ENCODE measurements at places on chromosomes 2 and 18.

- no peak for DNase-seq
Measured at GRCh38 chr18:919078-919477, 14.4 kb downstream of the ADCYAP1 start.

- DNase-seq, result no peak
Measured at GRCh38 chr2:109306190-109306589, 177.2 kb downstream of the SH3RF3 start.

DNA sequence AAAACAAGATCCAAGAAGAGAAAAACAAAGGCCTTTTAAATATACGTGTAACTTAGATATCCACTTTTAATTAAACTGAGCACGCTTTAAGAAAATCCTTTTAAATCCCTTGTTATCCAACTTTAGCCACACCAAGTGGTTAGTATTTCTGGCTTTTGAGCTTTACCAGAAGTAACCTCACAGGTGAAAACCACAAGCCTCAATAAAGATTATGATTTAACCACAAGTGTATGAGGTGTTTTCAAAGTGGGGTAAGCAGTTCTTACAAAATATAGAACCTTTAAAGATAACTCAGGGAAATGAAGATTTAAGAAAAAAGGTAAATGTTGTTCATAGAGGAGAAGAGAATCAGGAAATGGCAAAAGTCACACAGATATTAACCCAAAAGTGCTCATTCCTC is 58.4 kb upstream of the CDCA7 start:
- no peak for DNase-seq

GRCh38 chr2:37895140-37895539 is 29.9 kb upstream of the RMDN2 start:
- DNase-seq, result no peak

GRCh38 chr2:197628043-197628500 is 47.3 kb downstream of the RFTN2 start:
- DNase-seq, result peak; percentile 87

DNA sequence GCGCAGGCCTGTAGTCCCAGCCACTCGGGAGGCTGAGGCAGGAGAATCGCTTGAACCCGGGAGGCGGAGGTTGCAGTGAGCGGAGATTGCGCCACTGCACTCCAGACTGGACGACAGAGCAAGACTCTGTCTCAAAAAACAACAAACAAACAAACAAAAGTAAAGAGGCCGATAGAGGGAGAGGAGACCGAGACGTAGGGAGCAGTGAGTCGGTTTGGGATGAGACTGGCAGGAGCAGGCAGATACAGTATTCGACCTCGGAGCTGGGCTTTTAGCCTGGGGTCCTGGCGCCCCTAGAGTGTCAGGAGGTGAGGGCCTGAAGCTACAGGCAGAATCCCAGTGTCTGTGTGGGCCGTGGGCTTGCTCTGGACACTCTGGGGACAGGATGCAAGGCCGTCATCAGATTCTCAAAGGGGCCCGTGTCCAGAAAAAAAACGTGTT is 51.2 kb downstream of the SLC4A1AP start:
- DNase-seq, result no peak

- peak; percentile 64 for DNase-seq
Measured at GRCh38 chr2:11998218-11998617, 251.8 kb downstream of the LPIN1 start.

DNA sequence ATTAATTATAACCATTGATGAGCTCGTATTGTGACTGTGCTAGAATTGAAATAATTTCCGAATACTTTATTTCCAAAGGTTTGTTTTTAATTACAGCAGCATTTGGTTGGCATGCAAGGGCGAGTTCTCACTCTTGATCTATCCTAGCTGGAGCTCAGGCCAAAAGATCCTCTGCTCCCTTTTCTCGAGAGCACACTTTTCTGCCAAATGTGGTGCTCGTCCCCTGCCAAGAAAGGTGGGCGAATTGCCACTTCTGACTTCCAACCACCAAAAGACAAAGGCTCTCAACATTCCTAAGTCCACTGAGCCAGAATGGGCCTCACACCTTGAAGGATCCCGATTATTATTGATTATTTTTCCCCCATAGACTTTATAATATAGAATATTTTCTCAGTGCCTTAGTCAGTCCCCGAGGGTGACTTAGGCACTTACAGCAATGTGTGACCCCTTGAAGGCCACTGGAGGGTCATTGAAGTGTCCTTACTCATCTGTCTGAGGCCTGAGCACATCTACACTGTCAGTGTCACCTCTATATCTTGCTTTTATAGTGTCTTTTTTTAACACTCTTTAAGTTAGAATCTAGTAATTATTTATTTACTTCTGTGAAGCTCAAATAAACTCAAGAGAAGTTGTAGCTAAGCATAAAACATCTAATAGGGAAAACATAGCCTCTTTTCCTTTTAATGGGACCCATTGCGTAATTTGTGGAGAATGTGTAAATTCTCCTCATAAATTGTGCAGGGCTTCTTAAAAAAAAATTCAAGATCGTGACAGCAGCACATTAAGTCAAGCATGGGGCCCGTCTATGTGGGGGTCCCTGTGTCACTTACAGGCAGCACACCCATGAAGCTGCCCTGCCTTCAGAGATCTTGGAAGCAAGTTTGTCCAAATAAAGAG is 98.3 kb downstream of the MEIS1 start:
- DNase-seq, result no peak

DNA sequence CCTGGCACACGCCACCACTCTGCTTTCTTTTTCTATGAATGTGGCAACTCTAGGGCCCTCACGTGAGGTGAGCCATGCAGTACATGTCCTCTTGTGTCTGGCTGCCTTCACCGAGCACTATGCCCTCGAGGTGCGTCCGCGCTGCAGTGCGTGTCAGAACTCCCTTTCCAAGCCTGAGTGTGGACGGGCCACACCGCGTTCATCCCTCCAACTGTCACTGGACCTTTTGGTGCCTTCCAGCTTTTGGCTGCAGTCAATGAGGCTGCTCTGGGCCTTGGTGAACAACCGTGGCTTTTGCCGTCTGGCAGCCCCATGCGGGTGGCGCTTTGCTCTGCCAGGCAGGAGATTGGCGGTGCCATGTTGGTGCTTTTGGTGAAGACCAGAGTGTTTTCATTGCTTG is 74.0 kb downstream of the TSHZ1 start:
- no peak for DNase-seq

DNA sequence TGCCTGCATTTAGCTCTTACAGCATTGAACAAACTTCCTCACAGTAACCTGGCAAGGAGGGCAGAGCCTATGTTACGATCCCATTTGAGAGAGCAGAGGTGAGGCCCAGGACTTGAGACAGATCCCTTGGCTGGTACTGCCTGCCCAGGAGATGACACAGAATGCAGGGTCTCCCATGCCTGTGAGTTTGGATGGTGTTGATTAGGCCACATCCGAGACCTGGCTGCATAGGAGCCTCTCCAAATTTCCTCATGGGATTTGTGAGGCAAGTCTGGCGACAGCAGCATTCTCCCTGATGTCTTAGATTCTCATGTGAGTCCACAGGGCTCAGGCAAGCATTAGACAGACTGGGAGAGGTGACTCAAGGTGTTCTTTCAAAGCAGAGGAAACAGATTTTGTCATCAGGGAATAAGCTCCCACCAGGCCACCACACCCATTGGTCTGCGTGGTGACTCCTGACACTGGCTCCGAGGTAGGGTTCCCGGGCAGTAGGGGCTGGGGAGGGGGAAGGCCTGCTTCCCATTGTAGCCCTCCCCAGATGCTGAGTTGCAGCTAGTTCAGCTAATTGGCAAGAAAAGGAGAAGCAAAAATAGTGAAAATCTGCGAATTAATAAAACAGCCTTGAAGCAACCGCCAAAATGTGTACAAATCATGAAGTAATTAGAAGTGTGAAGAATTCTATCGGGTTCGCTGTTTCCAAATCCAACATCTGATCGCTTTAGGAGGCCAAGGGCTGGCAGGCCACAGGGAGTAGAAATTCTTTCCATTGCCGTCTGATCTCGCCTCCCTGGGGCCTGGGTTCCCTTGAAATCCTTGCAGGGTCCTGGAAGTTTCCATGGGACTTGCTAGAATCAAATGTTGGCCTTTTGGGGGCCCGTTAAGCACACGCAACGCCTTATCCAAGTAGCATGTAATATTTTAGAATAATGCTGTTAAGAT is 68.0 kb downstream of the MAPK4 start:
- no peak for DNase-seq

DNA sequence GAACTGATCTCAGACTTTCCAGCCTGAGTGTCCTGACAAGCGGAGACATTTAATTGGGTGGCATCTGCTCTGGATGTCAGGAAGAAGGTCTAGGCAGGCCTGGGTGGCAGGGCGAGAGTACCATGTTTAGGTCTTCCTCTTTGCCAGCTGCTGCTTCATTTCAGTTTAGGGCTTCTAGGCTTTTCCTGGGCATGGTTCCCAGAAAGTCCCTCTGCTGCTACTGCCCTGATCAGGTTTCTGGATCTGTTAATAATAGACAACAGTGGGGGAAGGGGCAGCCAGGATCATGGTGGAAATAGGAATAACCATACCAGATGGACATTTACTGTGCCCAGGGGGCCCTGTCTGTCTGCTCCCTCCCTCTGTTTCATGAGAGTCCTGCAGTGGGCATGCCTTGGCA is 2.3 kb upstream of the PLCD4 start:
- peak; percentile 99 for DNase-seq

- DNase-seq, result peak; percentile 38
Measured at GRCh38 chr2:165067643-165068486, 112.5 kb upstream of the SLC38A11 start.

DNA sequence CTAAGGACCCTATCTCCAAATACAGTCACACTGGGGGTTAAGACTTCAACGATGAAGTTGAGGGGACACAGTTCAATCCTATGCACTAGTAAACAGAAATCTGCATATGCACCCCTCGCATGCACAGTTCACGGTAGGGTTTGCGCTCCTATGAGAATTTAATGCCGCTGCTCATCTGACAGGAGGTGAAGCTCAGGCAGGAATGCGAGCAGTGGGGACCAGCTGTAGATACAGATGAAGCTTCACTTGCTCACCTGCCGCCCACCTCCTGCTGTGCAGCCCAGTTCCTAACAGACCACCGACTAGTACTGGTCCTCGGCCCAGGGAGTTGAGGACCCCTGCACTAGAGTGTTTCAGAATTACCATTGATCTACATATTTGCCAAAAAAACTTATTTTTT is 40.0 kb upstream of the FAHD2A start:
- no peak for DNase-seq

DNA sequence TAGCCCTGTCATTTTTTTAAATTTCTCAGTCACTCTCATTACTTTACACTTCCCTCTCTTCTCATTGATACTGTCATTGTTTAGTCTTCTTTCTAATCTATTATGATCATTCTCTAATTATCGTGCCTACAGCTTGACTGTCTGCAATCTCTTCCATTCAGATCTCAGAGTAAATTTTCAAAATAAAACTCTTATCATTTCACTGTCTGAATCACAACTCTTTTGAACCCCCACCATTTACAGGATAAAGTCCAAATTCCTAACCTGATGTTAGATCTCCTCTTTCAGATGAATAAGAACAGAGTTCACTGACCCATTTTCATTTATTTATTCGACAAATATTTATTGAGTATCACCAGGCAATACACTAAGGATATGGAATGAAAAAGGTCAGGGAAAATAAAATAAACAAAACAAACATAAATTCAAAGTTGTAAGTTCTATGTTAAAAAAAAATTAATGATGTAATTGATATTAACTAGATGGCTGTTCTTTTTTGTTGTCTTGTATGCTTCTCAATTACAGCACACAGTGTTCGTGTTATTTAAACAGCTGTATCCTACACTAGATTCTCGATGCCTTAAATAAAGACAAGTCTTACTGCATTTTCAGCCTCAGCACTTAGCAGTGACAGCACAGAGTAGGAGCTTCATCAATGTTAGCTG is 631.0 kb downstream of the IRS1 start:
- DNase-seq, result no peak

DNA sequence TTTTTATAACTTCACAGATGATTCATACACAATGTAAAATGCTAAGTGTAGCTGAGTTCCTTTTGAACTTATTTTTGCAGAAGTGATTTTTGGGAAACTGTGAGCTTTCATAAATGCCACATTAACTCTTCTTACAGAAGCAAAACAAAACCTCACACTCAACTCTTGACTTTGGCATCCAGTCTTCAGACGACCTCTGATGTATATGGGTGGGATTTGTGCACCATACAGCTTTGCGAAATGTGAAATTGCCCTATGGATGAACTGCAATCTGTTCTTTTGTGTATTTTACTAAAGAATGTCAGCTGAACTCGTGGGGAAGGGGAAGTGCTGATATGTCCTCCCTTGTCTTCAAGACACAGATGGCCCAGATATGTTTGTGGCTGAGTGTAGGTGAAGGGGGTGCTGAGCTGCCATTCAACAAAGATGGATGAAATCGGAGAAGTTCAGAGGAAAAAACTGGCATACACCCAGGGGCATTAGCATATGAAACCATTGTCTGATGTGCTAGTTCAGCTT is 218.3 kb downstream of the PTGR3 start:
- no peak for DNase-seq

DNA sequence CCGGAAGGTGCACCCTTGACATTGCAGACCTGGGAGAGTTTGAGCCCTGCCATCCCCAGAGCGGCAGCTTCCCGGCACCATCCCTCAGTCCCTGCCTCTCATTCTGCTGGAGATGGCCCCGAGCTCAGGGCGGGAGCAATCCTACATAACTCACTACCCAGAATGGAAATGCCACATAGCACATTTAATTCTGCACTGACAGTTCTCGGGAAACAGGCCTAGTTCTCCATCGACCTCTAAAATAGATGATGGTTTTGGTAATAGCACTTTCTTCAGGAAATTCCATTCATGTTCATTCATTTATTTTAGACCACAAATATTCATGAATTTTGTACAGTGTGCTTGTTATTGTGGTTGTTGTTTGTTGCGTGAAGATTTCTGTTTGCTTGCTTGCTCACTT is 92.9 kb upstream of the SLC14A2 start:
- DNase-seq, result no peak

DNA sequence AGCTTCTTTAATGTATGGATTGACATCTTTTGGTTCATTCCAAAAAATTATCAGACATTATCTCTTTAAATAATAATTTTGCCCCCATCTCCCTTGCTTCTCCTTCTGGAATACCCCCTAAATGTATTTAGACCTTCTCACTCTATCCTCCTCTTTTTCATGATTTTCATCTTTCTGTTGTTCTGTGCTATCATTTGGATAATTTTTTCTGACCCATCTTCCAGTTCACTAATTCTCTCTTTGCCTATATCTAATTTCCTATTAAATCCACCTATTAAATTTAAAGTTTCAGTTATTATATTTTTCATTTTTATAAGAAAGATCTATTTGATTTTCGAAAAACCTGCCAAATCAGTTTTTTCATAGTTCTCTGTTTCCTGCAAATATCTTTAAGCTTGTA is 67.8 kb upstream of the ODC1 start:
- DNase-seq, result no peak

DNA sequence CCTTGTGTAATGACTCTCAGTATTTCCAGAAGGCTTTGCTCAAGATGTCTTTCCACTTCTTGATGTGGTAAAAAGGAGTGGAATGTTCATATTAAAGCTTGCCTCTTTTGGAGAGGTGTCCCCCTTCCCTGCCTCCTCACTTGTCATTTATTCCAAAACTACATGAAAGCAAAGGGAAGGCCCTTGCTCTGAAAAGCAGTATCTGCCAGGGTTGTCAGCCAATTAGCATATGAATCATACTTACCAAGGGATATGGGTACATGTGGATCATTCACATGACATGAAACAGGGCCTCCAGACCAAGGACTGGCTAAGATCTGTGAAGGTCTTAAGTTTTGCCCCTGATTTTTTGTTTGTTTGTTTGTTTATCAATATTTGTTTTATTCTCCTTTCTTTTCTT is 31.3 kb downstream of the ANXA4 start:
- peak; percentile 49 for DNase-seq
